ENCODE measurements at places on chromosomes 6 and 20.

DNA sequence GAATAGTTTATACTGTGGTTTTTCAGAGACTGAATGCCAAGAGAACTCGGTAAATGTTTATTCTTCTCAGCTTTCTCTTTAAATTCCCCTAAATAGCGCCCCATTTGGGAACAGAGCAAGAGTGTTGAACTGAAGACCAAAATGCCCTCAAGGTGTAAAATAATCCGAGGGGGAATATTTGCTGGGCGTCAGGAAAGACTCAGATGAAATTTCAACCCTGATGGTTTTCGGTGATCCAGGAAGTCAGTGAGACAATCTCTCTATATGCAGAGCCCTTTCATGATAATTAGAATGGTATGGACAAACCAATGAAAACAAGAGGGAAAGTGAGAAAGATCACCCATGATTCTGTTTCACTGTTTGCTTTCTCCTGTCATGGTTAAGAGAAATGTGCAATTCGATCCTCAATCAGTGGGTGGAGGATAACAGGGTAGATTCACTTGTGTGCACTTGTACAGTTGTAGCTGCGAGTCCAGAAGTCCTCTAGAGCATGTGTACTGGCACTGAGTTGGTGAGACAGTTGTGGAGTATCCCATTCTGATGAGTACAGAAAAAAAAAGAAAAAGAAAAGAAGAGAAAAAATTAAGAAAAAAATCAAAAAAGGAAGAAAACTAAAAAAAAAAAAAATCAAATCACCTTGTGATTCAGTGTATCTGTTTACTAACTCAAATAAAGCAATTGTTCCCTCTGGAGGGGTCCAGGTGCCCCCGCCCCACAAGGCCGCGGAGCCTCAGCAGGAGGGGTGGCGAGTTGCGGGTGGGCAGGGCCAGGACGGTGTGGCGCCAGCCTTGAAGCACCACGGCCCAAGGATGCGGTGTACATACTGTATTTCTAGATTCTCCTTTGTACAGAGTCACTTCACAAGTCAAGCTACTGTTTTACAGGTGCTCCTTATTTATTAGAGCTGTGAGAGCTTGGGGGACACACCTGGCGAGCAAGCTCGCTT, 164.9 kb downstream of the SCML4 start:
- peak; percentile 59 for DNase-seq

GRCh38 chr20:3092611-3093379, 8.3 kb upstream of the AVP start:
- DNase-seq = no peak

DNA sequence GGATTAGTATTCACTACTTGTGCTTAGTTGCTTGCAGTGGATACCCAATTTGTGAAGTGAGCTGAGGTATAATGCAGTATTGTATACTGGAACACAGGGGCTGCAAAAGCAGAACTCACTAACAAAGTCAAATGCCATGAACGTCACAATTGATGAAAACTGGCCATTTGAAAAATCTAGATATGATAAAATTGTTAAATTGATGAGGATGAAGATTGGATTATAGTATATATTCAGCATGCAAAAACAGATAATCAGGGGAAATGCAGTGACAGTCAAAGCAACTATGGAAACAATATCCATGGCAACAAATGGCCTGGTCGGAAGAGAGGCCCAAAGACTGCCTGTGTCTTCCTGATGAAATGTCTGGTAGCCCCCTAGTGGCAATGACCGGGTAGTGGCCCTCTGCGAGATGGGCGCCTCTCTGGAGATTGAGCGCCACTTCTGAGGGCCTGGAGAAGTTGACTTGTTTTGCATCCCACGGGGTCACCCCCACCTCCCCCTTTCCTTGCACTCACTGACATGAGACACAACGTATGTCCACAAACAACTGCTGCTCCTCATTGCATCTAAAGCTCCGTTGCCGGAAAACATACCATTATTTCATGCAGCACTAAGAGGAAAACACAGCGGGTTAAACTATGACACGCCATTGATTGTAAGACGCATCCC, 43.6 kb downstream of the C6orf15 start:
- DNase-seq = peak; percentile 46

- DNase-seq = no peak
Observed at GRCh38 chr6:166507809-166508564, 78.5 kb downstream of the RAMACL start.

DNA sequence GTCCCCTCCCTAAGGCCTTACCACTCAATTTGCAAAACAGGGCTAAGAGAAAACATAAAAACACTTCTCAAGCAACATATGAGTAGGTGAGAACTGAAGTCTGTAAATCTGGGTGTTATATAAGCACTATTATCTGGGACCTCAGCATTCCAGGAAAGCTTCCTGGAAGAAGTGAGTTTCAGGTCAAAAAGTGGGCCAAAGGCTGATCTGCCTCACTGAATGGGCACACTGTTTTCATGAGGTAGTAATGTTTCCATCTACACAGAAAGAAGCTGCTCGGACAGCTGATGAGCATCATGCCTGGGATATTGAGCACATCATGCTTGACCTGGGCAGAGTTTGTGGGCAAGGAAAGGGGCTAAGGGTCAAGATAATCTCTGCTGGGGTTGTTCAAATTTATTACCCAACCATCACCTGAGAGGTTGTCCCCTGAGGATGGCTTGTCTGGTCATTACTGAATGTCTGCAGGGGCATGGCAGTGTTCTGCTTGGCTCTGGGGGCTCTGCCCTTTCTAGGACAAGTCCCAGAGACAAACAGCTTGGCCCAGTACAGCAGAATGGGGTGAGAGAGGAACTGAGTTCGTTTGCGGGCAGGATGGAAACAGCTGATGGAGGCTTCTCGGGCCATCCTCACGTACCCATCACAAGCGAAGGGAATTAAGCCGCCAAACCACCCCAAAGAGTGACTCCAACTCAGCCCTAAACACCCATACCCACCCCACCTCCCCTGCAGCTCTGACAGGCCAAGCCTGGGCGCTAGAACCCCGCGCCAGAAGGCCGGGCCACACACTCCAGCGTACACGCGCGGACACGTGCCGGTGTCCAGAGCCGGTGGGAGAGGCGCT, 1.2 kb upstream of the SYNJ2 start:
- DNase-seq = no peak

- DNase-seq = no peak
Observed at GRCh38 chr6:96104910-96105309, 89.1 kb downstream of the FUT9 start.

- no peak for DNase-seq
Observed at GRCh38 chr6:17679726-17680125, 27.0 kb downstream of the NUP153 start.

DNA sequence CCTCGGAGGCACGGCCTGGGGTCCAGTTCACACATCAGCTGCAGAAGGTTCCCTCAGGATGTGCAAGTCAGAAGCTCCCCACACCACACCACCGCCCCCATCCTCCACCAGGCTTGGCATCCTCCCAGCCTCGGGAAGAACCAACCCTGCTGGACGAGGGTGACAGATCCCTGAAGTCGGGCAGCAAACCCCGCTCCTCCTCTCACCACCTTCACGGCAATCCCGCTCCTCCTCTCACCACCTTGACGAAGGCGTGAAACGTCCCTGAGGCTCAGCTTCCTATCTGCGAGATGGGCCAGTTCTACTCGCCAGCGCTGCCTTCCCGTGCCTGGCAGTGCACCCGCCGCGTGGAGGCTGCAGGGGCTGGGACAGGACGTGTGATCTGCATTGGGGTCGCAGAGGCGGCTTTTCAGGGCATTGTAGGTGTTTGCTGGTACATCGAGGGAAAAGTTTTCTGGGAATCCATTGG, 327.0 kb downstream of the TAF4 start:
- no peak for DNase-seq

DNA sequence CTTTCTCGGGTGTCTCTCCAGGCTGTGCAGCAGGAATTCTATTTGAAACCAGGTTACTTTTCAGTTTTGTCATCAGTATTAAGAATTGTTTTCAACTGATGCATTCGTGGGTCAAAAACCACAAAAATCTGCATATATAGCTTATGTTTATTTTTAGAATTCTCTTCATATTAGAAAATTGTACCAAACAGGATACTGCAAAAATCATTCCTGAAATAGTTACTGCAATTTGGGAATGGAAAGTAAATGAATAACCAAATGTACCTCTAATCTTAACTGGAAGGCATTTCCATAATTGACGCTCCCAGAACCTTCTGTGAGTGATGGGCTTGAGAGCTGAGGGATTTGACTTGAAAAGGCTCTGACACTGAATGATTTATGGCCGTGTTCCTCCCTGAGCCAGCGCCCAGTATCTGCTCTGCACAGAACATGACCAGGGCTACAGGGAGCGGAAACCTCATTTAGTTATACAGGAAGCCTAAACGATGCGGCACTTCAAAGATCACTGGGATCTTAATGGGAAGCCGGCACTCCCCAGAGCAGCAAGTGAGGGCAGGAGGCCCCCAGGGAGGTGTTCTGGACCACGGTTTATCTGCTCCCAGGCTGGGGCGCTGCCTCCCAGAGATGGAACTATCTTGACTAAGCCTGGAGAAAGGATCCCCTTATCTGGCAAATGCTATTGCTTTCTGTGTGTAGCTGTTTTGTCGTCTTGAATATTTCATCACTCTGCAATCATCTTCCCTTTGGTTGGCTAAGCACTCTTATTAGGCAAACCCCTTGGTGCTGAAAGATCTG, 446.0 kb downstream of the QKI start:
- no peak for DNase-seq

- no peak for DNase-seq
Observed at GRCh38 chr20:63807654-63808053, 23.4 kb downstream of the ZBTB46 start.

DNA sequence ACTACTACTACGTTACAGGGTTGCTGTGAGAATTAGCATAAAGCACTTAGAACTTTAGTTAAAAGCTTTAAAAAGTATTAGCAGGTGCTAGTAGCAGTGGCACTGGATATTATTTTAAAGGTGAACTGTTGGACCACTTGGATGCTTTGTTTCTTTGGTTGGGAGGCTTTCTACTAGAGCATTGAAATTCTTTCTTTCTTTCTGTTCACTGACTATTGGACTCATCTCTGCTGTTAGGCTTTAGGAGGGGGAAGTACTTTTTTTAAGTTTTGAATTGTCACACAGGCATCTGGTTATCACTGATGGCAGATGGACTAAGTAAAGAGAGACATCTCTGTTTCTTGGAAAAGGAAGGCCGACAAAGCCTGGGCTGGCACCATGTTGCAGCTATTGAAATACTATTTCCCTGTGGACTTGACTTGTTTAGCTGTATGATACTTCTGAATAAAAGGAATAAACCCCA, 4.8 kb downstream of the TBPL1 start:
- DNase-seq = no peak

GRCh38 chr6:54860739-54861138, 14.2 kb downstream of the FAM83B start:
- no peak for DNase-seq

DNA sequence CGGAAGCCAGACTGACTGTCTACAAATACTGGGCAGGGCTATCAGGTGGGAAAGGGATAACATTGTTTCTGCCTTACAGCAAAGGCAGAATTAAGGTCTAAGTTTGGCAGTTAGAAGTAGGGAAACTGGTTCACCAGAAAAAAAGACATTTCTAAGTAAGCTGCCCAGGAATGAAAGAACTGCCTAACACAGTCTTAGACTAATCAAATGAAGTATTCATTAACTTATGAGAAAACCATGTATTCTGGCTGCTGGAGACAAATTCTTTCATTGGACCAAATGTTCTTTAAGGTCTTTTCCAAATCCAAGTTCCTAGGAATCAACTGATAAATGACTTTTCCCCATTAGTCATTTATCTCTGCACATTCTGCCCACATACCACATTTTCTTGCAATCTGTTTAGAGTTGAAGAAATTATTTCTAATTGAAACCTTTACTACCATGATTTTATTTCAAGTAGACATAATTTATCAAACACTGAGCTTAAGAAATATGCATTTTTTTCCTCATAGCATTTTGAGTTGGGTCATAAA, 120.3 kb upstream of the OGFRL1 start:
- no peak for DNase-seq

DNA sequence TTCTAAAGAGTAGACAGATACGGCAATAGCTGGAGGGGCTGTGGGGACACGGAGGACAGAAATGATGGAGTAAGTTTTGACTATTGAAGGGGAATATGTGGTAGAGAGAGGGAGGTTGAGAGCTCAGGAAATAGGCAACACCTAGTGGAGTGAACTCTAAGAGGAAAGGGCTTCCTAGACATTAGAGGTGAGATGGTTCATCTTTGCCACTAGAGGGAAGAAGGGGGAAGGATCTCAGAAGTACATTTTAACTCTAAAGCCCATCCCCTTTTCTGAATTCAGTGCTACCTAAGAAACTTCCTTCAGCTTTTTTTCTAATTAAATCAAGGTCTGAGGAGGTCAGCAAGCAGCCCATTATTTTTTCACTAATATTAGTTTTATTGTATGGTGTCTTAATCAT, 689.4 kb upstream of the MAP3K7 start:
- peak; percentile 7 for DNase-seq

DNA sequence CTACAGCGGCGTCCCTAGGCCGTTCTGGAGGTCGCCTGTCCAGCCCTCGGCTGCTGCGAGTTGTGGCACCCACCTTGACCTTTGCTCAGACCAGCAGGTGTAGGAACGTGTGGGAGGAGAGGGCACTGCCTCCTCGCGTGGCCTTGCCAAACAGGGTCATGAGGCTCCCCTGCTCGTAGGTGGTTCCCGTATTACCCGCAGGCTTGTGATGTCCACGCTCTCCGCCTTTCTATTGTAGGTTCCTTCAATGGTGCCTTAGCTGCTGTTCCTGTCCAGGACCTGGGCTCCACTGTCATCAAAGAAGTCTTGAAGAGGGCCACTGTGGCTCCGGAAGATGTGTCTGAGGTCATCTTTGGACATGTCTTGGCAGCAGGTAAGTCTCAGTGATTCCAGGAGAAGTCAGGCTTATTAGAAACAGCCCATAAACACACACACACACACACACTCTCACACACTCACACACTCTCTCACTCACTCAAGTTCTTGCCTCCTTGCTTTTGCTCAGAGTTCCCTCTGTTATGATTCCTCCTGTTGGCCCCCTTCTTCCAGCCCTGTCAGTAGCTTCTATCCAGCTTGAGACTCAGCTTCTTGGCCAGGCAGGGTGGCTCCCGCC, 942 bp downstream of the ACAT2 start:
- no peak for DNase-seq

DNA sequence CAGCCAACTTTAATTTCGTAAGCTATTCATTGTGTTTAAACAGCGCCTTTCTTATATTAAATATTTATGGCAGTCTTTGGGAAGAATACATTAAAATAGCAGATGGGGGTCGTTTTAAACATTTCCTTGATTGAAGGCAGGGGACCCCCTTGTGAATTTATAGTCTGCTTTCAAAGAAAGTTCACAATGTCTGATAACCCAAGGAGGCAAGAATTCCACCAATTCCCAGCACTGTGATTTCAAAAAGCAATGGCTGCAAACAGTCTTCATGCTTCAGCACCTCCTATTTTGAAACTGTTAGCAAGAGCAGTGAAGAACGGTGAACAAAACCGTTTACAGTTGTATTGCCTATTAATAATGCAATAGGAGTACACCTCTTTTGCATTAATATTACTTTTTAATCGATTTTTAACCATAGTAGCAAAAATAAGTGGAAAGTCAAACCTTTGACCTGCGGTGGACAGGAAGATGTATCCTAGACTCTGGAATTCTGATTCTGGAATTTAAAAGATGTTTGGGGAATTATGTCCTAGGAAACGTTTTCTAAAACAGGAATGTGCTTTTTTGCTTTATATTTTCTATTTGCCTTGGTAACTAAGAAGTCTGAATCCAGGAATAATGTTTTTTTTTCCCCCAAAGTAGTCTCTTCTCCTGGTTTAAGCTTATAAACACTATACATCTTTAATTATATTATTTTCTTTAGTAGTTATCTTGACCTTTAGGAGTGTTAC, 393.0 kb downstream of the CDKAL1 start:
- DNase-seq = no peak
